ENCODE measurements at places on chromosomes 4 and X. TPM values are rescaled to one million over a fixed set of nuclear protein-coding genes. Genes with fewer than 3 reads are reported as not detected.

Gene VCX
- not detected for total RNA-seq

Gene TBC1D8B
- 0.32 TPM for total RNA-seq

Gene NSUN7
- total RNA-seq = not detected

Gene GAB3
- total RNA-seq = 8.6 TPM

Gene HSFX2
- 0.52 TPM for total RNA-seq

Gene ARHGAP24
- not detected for total RNA-seq

Gene SLC25A14
- 12.2 TPM for total RNA-seq

Gene CFAP299
- not detected for total RNA-seq

Gene CENPVL1
- total RNA-seq = not detected

Gene DDIT4L
- total RNA-seq = 0.95 TPM

Gene CCDC120
- total RNA-seq = 7.1 TPM

Gene MID1
- total RNA-seq = 0.23 TPM

Gene TEX11
- not detected for total RNA-seq

Gene NPY2R
- not detected for total RNA-seq

Gene HPGDS
- 3.2 TPM for total RNA-seq

Gene SLC25A6
- total RNA-seq = 237 TPM

Gene TMPRSS11F
- total RNA-seq = not detected

Gene NUDT9
- 11.4 TPM for total RNA-seq
